Activated T-cell treated with anti-CD3 and anti-CD28 coated beads for 48 hours (primary cell): ENCODE measurements at places on chromosomes 1 and 21.

- DNase-seq = no peak
These were observed 218.8 kb upstream of the CAMK1G start for GRCh38 chr1:209364716-209365115.

- DNase-seq = no peak
These were observed 13.1 kb upstream of the COL24A1 start for GRCh38 chr1:86169625-86170024.

DNA sequence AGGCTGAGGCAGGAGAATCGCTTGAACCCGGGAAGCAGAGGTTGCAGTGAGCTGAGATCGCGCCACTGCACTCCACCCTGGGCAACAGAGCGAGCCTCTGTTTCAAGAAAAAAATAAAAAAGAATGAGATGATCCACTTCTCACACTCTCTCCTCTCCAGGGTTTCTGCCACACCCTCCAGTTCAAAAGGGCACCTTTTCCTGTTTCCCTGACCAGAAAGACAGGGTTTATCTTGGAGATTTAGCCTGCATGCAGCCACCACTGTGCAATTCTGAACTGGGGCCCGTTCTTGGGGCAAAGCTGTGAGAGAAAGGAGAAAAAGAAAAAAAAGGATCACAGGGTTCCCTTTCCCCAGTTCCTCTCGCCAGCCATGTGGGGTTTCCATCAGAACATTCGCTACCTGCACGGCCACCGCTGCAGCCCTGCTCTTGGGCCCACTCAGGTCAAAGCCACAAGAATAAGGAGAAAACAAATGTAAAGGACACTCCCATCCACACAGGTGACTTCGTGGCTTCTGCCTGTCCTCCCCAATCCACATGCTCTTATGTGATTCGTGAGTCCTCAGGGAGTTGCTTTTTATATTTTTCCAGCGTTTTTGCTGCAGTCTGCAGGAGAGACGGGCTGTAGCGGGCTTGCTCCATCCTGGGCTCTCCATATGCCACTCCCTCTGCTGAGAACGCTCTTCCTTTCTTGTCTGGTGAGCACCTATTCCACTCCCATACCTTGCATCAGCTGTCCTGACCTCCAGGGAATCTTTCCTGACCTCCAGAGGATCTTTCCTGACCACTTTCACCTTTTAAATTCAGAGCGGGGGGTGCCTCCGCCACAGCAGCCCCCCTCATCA, 26.4 kb downstream of the GNG4 start:
- no peak for DNase-seq

DNA sequence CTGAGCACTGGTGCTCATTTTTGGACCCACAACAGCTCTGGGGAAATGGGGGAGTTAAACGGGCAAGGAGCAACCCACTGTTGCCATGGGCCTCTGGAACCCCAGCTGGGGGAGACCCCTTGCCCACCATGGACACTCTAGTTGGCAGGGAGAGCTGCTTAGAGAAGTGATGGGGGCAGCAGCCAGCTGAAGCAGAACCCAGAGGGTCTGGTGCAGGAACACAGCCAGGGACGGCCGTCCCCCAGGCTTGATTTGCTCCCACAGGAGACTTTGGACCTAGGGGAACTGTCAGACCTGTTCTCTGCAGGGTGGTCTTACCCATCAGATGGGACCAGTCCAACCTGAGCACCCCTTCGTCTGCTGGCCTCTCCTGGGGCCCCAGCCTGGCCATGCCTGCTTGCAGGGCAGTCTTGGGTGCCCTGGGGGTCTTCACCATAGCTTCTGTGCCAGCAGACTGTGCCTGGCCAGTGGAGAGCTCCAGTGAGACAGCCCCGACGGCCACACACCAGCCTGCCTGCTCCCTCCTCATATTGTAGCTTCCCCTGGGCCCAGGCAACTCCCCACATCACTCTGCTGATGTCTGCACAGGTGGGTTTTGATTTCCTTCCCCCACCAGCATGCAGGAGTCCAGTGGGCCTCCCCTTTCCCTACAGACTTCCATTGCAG, 11.3 kb downstream of the SPATC1L start:
- DNase-seq = no peak

DNA sequence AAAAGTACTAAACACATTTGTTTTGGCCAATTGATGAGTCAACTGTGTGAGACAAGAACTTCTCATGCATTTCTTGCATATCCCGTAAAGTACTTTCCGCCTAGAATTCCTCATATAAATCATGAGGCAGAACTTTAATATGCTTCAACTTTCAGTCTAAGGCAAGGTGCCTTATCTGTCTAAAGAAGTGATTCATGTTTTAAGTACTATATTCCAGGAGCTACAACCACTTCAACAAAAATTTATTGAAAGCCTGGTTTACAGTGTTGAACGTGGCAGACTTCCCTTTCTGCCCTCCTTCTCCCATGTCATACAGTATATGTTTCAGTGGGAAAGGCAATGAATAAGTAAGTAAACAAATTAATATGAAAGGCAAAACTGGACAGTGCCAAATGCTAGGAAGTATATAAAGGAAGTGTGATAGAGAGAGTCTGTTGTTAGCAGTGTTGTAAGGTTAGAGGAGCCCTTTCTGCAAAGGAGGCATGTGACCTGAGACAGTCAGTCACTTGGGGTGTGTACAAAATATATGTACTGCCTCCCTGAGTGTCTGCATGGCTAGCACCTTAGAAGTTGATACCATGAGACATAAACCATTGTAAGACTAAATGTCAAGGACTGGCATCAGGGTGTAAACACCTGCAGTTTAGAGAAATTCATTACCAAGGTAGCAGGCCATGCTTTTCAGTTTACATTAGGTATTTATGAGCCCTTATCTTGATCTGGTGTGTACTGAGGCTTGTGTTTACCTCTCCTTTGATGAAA, 362.2 kb downstream of the SRGAP2C start:
- no peak for DNase-seq
